CD4-positive, alpha-beta T cell treated with Interleukin-6 for 4 hours (primary cell): ENCODE measurements at places on chromosomes 6 and 20.

DNA sequence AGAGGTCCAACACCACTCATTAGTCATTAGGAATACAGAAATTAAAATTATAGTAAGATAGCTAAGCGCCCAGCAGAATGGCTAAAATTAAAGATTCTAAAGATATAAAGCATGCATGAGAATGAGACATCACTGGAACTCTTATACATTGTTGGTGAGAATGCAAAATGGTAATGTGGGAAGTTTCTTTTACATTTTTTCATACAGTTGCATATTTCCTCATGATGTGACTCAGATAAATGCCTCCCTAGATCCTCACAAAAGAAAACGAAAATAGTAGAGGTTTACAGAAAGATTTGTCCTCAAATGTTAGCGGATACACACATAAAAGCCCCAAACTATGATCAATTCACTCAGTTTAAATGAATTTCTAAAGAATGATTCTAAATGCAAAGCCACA, 633.7 kb upstream of the GJE1 start:
- DNase-seq: no peak

DNA sequence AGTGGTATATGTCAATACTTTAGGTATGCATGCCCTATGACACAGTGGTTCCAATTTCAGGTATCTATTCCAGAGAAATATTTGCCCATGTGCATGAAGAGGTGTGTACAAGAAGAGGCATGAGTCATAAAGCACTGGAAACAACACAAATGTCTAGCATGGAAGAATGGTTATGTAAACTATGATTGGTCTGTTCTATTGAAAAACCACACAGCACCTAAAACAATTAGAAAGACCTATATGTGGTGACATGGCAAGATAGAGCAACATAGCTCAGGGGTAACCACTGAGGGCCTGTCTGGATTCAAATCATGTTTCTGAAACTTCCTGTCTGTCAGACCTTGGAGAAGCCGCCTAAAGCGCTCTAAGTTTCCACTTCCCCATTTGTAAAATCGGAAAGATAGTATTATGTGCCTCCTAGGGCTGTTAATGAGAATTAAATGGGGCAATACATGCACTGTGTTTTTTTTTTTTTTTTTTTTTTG, 76.0 kb upstream of the SHLD1 start:
- peak; percentile 34 for DNase-seq

DNA sequence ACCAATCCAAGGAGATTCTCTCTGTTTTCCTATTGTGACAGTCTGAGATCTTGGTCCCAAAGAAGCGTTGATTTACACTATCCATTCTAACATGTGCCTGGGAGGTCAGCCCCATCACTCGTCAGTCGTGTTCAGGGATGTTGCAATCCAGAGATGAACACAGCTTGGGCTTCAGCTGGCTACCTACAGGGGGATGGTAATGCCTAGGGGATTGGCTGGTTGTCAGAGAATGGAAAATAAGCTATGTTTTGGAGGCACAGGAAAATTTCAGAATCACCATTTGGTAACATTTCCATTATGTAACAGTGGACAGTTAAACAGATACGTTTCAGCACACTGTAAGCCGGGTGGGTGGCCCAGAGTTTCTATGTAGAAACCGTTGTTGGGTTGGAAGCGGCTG, 147.1 kb upstream of the RALGAPA2 start:
- DNase-seq: no peak

GRCh38 chr6:28711788-28712341, 186.2 kb downstream of the GPX5 start:
- no peak for DNase-seq

GRCh38 chr20:57097245-57097915, 169.1 kb downstream of the BMP7 start:
- DNase-seq: no peak

DNA sequence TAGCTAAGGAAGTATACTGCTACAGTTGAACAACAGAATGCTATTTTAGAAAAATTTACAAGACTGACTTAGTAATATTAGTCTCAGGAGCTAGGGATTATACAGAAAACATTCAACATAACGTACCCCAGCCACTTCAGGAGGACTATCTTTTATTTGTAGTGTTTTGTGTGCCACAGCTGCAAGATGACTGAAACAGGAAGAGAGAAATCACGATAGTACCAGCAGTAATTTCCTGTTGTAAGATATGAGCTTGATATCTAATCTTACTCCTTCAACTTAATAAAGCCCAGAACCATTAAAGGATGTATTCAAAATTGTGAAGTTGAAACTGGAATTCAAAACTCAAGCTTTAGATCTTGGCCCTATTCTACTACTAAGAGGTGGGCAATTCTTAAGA, 42.1 kb downstream of the SLC35A1 start:
- no peak for DNase-seq

- DNase-seq: no peak
Observed at GRCh38 chr6:145031001-145031400, 704.3 kb downstream of the EPM2A start.

- DNase-seq: no peak
Observed at GRCh38 chr6:132253211-132253610, 148.1 kb downstream of the MOXD1 start.

DNA sequence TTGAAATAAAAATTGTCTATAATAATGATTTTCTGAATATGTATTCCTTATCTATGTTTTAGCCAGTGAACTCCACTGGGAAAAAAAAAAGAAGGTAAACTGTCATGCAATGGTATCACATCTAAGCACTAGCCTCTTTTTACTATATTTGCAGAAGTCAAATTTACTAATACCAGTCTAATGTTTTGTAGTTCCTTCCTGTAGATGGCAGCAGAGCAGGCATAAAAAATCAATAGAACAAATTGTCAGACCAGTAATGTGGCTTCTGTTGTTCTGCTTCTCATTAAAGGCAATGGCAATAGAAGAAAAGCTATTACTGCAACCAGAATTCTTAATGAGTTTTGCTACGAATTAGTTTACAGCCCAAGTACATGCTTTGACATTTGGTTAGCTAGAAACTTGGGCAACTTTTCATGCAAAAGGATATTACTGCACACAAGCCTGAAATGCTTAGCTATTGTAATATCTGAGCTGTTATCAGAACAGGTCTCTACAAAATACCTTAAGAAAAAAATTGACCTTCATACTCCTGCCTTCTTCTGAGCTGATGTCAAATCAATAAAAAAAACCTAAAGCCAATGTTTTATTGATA, 476.9 kb downstream of the KHDRBS2 start:
- no peak for DNase-seq

GRCh38 chr6:89009624-89010059, 46.2 kb upstream of the RNGTT start:
- no peak for DNase-seq

GRCh38 chr20:59604741-59605600, 631 bp downstream of the PHACTR3 start:
- DNase-seq: no peak

DNA sequence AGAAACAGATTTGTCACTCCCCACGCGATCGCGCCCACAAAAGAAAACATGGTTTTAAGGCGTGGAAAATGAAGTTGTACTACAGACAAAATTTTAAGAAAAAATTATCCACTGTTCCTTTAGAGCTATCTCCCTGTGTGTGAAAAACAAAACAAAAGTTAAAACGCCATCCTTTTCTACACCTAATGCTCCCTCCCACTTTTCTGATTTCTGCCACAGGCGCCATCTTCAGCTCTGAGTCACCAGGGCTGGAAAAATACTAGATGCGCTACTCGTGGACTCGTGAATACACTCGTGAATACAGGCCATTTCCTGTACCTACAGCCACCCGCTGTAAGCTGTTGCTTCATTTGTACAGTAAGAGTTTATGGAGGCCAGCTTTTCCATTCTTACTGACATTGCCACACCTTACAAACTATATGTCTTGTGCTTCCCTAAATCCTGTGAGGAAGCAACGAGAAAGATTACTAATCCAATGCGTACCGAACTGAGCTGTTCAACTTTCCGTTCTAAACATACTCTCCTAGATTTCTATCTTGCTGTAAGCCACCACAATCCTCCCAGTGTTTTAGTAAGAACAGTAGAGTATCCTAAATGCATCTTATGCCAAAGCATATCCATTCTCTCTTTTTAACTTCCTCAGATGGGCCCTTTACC, 773 bp upstream of the AHI1 start:
- peak; percentile 68 for DNase-seq

DNA sequence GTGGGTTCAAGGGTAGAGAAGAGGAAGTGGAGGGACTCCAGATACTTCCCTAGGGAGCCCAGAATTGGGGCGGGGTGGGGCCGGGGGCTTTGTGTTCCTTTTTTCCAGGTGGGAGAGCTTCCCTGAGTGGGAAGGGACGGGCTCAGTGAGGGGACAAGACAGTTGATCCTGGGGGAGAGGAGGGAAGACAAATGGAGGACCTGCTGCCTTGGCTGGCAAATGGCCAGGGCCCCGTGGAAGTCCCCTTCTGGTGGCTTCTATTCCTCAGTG, 2.6 kb downstream of the CTSZ start:
- DNase-seq: peak; percentile 59

DNA sequence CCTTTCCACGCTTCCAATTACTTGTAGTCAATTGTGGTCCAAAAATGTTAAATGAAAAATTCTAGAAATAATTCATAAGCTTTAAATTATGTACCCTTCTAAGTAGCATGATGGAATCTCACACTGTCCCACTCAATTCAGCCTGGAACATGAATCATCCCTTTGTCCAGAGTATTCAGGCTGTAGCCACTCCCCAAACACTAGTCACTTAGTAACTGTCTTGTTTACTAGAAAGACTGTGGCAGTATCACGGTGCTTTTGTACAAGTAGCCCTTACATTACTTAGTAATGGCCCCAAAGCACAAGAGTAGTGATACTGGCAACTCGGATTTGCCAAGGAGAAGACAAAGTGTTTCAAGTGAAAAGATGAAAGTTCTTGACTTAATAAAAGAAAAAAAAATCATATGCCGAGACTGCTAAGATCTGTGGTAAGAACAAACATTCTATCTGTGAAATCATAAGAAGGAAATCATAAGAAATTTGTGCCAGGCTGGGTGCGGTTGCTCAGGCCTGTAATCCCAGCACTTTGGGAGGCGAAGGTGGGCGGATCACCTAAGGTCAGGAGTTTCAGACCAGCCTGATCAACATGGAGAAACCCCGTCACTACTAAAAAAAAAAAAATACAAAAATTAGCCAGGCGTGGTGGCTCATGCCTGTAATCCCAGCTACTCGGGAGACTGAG, 168.5 kb upstream of the SIM1 start:
- DNase-seq: no peak

GRCh38 chr6:6930223-6930880, 177.4 kb upstream of the RREB1 start:
- DNase-seq: no peak

DNA sequence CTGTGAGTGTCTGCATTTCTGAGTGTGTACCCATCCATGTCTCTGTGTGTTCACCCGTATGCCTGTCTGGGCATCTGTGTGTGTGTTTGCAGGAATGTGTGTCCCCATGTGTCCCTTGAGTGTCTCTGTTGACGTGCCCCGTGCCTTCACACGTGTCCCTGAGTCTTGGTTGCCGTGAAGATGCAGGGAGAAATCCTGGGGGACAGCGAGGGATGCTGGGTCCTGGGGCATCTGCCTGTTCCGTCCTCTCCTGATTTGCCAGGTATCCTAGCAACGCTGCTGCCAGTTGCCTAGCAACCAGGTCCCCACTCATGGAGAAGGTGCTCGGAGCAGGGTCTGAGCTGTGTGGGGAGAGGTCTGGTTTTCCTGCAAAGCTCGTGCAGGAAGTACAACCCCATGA, 6.0 kb upstream of the LKAAEAR1 start:
- no peak for DNase-seq

DNA sequence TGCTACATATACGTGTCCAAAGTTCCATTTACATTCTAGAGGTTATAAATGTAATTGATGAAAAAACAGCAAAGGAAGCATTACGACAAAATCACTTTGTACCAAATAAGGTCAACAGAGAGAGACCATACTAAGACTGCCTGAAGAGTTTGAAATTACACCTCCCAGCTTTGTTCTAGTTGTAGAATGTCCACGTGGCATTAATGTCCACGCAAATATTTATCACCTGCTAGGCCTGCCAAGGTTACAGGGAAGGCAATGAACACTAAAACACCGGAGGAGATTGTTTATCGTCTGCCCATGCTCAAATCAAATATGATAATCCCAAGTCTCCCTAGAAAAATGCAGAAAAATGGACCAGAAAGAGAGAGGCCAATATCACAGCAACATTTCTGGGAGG, 6.2 kb downstream of the RALGAPA2 start:
- DNase-seq: no peak

DNA sequence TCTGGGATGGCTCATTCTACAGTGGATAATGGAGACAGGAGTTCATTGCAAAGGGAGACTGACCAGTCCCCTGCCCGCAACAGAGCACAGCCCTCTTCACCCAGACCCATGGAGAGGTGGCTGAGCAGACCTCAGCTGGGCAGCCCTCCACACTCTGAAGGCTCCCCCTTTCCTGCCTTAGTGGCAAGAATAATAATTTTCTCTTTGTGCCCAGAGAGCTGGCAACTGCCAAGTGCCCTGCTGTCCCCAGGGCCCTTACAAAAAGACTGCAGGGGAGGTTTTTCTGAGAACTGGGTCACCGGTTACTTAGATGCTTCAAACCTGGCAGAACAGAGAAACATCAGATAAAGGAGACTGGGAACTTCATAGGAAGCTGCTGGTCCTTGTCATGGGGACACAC, 35.4 kb upstream of the ZNFX1 start:
- no peak for DNase-seq

DNA sequence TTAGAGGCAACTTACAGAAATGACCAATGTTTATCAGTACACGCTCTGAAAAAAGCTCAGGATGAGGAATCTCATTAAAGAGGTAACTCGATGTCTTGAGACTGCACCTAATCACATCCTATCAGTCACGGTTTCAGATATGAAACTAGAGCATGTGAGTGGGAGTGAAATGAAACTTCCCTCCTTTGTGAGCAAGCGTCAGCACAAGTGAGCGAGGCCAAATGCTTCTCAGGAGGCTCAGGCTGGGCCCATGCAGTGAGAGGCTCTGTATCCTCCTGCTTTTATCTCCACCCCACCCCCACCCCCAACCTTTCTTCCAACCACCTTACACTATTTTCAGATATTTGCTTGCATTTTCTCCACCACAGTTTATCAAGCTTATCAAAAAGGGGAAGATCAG, 140.8 kb upstream of the RIMS1 start:
- no peak for DNase-seq

- DNase-seq: peak; percentile 83
Observed at GRCh38 chr20:53899351-53900167, 170.8 kb downstream of the BCAS1 start.

GRCh38 chr6:88167352-88167937, 1.3 kb upstream of the CNR1 start:
- DNase-seq: no peak

DNA sequence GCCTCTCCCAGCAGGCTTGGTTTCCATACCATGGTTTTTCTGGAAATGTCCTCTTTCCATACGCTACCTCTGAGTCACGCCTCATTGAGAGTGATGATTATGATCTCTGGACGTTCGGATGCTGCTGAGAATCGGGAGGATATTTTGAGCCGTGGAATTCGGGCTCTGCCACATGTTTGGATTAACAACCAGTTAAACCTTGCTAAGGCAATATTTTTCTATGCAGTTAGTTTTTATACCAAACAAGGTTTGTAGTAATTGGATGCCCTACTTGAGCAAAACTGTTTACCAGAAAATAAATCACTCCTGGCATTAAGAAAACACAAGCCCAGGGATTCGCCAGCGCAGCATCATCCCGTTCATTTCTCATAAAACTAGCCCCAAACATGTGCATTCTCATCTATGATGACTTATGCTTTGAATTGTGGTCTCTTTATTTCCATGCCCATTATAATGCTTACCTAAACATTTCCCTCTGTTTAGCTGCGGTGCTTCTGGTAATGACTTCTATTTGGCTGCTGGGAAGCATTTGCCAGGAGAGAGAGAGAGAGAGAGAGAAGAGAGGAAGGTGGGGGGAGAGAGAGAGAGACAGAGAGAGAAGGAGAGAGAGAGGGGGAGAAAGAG, 198.9 kb downstream of the CLIC5 start:
- DNase-seq: no peak
